G401 (cell line): ENCODE measurements at places on chromosomes 3 and 15.

- DNase-seq, result no peak
These were observed 30.9 kb downstream of the PPCDC start for GRCh38 chr15:75054172-75054897.

DNA sequence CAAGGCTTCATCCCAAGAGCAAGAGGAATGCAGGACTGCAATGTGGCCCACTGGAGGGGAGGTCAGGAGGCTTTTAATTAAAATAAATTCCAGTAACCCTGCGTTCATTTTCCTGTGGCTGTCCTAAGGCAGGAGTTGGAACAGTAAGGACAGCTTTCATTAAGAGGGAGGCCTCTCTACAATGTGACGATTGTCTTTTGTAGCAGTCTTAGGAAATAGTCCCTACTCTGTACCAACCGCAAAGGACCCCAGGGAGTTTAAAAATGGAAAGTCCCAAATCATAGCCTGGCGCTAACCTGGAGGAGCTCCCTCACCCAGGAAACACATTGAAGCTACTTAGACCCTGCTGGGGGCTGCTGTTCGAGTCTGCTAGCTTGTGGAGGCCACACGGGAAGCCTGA lies 62.8 kb downstream of the SYNM start:
- no peak for DNase-seq

DNA sequence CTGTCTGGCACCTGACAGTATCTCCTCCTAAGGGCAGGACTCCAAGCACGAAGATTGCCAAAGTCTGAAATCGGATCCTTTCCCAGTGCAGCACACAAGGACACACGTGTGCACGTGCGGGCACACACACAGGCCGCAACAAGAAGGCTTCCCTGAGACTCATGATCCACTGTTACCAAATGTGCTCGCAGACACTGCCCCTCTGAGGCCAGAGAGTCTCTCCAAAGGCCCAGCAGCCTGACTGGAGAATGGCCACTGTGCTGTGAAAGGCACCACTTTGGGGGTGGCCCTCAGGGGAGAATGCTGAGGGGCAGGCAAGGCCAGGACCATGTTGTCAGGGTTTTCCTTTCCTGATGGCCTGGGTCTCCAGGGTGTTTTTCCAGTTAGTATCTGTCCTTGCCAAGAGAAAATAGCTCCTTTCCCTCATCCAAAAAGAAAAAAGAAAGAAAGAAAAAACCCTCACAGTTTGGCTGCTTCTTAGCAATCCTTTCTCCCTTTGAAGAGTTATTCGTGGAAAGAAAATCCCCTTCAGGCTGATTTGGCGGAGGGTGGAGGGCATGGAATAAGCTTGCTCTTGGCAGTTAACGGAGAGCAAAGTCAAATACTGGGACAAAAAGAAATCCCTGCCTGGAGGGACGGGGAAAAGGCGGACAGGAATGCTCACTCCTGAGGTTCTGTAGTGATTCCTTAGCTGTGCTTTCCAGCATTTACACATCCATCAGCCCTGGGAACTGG lies 112.2 kb upstream of the ETV5 start:
- peak; percentile 57 for DNase-seq

- DNase-seq, result no peak
These were observed 297 bp downstream of the PRC1 start for GRCh38 chr15:90994059-90994416.

GRCh38 chr3:21449738-21450137 lies 301.3 kb downstream of the ZNF385D start:
- DNase-seq, result peak; percentile 69

- no peak for DNase-seq
These were observed 180.6 kb upstream of the RBMS3 start for GRCh38 chr3:29100292-29100691.

DNA sequence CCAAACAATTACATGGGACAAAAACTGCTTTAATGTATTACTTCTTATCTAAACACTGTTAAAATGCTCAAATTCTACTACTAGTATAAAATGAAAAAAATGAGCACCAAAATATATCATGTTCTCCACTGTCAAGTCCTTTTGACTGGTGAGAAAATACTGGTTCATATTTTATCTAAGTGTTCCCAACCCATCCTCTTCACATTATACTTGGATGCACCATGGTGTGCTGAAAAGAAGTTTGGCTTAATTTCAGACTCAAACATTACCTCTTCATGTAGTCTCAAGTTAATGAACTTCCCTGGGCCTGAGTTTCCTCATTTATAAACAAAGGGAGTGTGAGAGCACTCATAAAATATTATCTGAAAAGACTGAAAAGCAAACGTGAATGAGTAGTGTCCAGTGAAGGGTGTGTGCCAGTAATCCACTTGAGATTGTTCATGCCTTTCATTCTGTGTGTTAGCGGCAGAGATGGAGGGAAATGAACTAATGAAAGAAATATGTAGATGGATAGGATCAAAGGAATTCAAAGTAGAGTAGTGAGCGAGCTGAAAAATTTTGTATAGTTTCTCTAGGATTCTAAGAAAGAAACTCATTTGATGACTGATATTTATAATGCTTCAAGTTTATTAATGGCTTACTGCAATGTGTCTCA lies 263.2 kb downstream of the NLGN1 start:
- DNase-seq, result no peak

DNA sequence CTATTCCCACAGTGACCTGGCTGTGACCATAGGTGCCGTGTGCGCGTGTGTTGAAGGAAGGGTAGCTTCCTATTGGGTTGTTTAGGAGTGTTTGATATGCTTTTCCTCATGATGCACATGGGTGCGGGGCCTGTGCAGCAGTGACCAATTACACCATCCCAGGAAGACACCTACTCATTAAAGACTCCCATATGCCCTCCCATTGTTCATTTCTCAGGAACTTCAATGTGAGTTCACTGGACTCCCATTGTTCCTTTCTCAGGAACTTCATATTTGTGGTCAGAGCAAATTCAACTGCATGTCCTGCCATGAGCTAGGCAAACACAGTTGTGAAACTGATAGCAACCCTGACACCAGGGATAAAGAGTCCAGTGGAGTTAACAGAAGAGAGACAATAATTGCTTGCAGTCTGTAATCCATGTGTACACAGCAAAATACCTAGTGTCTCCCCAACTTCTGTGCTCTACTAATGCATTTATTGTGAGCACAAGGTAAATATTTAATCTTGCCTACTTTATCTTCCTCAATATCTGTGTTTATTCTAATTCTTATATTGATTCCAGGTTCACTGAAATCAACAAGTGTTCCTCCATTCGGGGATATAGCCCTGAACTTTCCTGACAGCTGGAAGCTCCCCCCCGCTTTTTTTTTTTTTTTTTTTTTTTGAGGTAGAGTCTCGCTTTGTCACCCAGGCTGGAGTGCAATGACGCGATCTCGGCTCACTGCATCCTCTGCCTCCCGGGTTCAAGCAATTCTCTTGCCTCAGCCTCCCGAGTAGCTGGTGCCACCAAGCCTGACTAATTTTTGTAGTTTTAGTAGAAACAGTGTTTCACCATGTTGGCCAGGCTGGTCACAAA lies 57.5 kb upstream of the GCNT3 start:
- DNase-seq, result no peak

DNA sequence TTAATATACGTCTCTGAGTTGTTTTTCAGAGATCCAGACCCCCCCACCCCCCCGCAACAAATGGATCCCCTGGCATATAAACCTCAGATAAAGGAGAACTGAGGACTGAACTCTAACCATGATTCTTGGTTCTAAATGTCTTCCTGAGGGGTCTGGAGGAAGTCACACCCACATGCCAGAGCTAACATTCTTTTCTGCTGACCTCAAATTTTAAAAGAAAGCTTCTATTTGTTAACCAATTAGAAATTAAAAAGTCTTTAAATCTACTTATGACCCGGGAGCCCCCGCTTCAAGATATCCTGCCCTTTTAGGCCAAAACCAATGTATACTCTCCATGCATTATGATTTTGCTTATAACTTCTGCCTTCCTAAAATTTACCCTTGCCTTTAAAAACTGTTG lies 188.3 kb downstream of the ECT2 start:
- DNase-seq, result no peak

DNA sequence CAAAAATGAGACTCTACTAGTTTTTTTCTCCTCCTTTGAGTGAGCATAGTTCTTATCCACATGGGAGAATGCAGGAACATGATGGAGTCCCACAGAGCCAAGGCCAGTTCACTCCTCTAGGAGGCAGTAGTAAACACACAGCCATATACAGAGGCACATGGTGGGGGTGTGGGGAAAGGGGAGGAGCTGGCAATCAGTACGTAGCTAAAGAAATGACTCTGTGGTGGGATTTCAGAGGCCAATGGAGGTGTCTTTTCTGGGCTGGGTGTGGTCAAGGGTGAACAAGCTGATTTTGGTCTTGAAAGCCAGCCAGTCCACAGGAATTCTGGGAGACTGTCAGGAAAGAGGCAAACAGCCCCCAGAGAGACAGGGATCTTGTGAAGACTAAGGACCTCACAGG lies 6.6 kb upstream of the RAB11A start:
- DNase-seq, result peak; percentile 57

DNA sequence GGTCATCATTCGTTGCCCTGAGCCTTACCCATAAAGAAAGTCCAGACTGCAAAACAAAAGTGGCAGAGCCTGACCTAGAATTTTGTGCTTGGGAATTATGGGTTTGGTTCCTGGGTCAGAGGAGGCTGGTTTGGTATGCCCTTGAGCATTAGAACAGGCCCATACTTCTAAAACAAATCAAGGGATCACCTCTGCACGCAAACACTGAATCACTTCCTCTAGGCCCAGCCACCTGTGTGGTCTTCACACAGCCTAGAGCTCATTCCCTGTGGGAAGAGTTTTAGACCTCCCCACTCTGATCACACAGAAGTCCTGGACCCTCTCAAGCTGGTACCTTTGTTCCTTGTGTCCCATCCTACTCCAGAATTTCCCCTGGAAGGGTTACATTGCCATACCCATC lies 59.4 kb downstream of the B3GNT5 start:
- DNase-seq, result no peak

DNA sequence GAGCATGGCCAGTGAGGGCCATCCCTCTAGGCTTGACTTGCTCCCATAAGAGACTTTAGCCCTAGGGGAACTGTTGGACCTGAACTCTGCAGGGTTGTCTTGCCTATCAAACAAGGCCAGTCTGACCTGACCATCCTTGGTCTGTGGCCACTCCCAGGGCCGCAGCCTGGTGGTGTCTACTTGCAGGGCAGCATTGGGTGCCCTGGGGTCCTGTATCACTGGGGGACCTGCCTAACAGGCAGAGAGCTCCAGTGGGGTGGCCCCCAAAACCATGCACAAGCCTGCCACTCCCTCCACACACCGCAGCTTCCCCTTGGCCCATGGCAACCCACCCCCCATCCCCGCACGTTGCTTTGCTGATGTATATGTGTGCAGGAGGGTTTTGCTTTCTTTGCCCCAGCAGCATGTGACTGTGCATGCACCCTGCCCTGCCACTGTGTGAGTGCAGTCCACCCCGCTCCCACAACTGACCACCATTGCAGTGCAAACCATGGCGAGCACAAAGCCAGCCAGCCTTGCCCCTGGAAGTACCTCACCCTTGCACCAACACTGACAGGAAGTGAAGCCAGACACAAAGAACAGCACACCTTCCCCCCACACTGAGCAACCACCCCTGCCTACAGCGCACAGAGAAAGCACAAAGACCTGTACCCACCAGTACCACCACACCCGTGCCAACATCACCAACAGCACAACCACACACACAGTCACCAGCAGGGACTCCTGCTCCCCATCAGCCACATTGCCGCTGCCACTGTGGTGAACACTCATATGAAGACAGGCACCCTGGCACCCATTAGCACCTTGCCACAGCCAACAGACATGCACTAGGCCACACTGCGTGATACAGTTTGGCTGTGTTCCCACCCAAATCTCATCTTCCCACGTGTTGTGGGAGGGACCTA lies 88.8 kb downstream of the SENP7 start:
- no peak for DNase-seq

DNA sequence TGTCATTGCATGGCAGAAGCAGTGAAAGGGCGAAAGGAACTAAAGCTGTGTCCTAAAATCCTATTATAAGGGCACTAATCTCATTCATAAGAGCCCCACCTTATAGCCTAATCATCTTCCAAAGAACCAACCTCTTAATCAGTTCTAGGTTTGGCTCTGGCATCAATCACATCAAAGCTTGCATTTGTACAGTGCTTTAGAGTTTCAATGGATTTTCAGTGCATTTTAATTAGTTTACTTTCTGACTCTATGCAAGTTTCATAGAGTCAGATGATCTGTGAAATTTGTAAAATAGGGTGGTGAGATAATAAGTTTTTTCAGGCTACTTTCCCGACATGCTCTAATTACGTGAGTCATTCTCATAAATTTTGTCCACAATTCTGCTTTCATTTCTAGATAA lies 341.1 kb downstream of the DIPK2A start:
- no peak for DNase-seq
